ENCODE measurements at places on chromosomes 16 and 17. TPM values are rescaled to one million over a fixed set of nuclear protein-coding genes. Genes with fewer than 3 reads are reported as not detected.

GRCh38 chr17:37338847-37339246 lies 36.9 kb upstream of the C17orf78 start:
- no peak for DNase-seq

ACSM2A gene
- total RNA-seq = not detected

GRCh38 chr17:61583242-61583641 lies 7.8 kb downstream of the NACA2 start:
- DNase-seq = no peak

- DNase-seq = no peak
Measured at GRCh38 chr16:47568351-47568750, 107.2 kb downstream of the PHKB start.

DNA sequence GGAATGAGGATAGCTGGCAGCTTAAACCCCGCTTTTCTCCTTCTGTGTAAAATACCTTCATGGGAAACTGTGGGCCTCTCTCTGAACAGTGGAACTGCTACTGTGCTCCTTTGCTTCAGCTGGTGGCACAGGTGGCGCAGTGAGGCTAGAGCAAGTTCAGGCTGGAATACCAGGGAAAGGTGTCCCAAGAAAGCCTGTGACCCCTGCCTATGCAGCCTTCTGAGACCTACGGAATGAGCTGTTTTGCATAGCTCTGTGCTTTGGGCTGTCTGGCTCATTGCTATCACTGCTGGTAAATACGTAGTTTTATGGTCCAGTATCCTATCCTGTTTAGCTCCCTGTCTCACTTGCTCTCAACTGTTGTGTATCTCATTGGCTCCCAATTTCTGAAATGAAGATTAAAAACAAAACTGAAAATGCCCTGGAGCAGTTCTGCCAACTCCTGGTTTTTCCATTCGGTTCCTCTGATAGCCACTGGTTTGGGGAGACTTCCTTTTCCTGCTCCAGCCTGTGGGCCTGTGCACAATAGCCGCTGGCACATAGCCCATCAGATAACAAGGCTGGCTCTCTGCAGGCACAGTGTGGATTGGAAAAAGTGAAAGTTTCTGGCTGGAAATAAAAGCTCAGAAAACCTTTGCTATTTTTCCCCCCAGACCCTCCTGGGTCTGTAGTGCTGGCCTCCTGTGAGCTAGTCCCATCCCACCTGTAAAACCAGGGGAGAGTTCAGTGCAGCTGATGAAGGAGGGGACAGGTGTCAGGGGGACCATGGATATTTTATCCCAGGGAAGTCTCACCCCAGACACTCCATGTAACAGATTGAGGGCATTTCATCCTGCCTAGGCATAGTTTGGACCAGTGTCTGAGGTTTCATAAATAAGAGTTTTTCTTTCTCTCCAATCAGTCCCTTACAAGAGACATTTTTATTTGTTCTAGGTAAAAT lies 24.0 kb downstream of the LIMD2 start:
- peak; percentile 83 for DNase-seq

FKBP10 gene
- 73.3 TPM for total RNA-seq

SYT17 gene
- 8.2 TPM for total RNA-seq

All from sciatic nerve (tissue), 2 donors.